ENCODE measurements at places on chromosomes 16 and 17.
A peak's percentile ranks its signal among the peaks of the same experiment; 100 is the strongest.

GRCh38 chr16:80680839-80681238, 123.6 kb downstream of the CDYL2 start:
- no peak for DNase-seq

DNA sequence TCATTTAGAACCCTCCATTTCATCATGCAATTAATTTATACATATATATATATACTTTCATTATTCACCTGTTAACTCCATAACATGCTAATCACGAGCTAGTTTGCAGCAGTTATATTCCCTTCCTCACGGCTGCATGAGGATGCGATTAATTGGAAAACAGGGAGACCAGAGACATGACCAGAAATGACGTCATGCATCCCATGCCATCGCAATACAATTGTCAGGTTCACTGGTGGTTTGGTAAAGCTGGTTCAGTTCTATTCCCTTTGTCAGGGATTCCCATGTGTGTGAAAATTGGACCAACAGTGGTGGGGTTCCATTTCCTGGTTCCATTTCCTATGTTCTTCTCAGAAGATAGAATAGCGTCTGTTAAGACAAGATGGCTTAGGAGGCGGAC, 440.4 kb upstream of the ERCC4 start:
- no peak for DNase-seq

DNA sequence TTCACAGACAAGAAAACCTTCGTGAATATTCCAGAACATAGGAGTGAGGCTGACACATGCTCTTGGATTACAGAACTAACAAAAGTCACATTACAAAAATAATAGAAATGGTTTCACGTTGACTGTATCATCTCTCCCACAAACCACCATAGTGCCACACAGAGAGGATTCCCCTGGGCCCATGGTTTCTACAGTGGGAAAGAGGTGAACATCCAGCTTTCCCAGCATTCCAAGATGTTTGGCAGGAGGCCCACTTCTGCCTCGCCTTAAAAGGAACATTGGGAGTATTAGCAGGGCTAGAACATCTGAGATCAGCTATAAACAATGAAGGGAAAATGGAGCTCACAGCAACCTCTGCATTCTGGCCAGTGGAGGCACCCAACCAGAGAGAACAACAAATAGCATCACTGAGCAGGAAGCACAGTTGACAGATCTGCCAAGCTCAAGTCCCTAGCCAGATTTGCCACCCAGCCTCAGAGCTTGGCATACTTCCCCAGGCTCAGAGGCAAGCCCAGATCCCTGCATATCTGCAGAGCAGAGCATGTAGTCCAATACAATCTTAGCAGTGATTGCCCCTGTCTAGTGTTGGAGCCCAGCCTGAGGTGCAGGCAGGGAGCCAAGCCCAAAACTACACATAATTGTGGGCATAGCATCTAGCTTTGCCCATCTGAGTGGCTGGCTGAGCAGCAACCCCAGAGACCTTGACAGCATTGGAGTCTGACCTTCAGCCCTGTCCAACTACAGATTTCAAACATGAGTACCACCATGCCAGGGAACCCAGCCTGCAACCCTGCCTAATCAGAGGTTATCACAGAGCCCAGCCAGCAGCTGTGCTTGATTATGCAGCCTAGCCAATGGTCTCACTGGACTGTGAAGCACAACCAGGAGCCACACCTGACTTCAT, 260.4 kb downstream of the CEP112 start:
- no peak for DNase-seq

DNA sequence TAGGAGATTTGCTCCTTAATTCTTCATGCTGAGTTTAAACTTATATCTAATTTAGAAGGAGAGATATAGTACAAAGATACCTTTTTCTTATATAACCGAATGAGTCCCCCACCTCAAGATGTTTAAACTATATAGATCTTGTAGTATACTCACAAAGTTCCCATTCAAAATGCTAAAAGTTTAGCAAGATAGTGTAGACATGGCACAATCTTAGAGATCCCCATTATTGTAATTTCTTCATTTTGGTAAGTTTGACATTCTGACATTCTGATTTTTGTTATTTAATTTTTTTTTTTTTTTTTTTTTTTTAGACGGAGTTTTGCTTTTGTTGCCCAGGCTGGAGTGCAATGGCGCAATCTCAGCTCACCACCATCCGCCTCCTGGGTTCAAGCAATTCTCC, 22.8 kb downstream of the SNTB2 start:
- no peak for DNase-seq

GRCh38 chr17:50361561-50362480, 11.2 kb downstream of the MRPL27 start:
- DNase-seq, result peak; percentile 61

DNA sequence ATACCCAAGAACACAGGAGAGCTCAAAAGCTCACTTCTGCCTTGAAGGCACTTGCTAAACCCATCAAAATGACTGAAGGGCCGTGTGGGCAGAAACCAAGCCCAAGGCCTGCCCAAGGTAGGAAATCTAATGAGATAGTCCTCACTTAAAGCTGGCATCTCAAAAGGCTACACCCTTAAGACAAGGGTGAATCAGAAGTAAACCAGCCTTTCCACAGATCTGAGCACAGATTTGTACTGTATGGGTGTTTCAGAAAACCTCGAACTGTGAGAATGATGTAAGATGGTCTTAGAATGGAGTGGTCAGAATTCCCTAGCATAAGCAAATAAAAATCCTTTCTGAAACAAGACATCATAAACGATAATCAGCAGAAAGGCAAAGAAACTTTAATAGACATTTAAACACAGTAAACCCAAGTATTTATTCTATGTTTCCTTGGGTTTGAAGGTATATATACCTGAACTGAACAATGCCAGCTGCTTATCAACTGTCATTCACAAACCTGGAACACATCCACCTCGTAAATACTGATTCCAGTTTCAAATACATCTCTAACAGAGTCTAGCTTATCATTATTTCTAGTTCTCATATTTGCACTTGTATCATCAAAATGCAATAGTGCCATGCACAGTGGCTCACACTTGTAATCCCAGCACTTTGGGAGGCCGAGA, 37.8 kb downstream of the GLG1 start:
- DNase-seq, result no peak

DNA sequence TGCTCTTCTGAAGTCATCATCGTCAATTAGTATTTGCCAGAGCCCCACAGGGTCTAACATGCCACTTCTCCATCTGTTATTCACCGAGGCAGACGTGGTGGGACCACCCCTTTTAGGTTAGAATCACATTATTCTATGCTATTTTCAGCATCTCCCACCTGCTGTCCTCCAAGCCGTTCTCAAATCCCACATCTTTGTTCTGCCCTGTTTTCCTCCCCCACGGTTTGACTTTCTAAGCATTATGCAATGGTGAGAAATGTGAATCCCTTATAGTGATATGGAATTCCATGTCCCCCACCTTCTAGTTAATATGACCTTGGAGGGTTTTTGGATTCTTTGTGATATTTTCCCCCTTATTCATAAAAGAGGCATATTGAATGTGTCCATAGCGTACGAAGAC, 634.1 kb upstream of the RBFOX1 start:
- DNase-seq, result peak; percentile 28

GRCh38 chr16:73047221-73047535, 750 bp downstream of the ZFHX3 start:
- DNase-seq, result no peak

GRCh38 chr17:77136420-77136767, 4.4 kb upstream of the SEC14L1 start:
- no peak for DNase-seq

DNA sequence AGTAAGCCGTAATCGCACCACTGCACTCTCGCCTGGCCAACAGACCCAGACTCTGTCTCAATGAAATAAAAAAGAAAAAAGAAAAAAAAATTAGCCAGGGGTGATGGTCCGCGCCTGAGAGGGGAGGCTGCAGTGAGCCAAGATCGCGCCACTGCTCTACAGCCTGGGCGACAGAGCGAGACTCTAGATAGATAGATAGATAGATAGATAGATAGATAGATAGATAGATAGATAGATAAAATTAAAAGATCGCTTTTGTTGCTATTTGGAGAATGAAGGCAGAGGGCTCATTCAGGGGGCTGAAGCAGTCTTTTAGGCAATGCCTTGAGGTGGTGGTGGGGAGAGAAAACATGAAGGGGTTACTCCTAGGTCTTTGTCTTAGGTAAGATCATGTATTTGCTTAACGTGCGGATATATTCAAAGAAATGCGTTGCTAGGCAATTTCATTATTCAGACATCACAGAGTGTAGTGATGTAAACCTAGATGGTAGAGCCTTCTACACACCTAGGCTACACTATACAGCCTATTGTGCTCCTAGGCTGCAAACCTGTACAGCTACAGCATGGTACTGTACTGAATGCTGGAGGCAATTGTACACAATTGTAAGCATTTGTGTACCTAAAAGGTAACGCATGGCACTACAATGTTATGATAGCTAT, 4.3 kb upstream of the HES7 start:
- no peak for DNase-seq

DNA sequence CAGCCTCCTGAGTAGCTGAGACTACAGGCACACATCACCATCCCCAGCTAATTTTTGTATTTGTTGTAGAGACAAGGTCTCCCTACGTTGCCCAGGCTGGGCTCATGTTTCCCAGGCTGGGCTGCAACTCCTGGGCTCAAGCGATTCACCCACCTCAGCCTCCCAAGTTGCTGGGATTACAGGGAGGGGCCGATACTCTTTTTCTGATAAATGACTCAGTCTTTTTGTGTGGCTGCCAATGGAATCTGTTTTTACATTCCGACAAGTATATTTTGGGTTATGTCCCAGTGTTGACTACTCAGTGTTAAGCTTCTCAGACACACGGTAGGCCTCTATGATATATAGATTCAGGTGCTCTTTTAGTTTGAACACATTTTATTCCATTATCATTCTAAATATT, 58.1 kb downstream of the SLFN11 start:
- no peak for DNase-seq

- no peak for DNase-seq
These were observed 2.1 kb downstream of the SEPTIN1 start for GRCh38 chr16:30380072-30380802.

GRCh38 chr17:43020789-43021740, 1.1 kb downstream of the VAT1 start:
- DNase-seq, result peak; percentile 57

DNA sequence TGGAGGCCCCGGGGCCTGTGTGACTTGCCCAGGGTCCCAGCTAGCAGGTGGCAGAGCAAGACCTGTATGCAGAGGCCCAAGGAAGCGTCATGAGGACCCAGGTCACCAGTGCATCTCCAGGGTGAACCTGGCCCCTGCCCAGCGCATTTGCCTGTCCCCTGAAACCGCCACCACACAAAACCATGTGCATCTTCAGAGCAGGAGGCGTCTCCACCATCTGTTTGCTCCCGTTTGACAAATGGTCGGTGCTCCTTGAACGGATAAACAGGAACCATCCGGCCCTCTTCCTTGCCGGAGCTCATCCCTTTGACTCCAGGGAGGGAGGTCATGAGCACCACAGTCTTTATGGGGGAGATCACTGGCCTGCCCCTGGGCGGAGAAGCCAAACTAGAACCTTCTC, 62.5 kb downstream of the JPH3 start:
- no peak for DNase-seq

DNA sequence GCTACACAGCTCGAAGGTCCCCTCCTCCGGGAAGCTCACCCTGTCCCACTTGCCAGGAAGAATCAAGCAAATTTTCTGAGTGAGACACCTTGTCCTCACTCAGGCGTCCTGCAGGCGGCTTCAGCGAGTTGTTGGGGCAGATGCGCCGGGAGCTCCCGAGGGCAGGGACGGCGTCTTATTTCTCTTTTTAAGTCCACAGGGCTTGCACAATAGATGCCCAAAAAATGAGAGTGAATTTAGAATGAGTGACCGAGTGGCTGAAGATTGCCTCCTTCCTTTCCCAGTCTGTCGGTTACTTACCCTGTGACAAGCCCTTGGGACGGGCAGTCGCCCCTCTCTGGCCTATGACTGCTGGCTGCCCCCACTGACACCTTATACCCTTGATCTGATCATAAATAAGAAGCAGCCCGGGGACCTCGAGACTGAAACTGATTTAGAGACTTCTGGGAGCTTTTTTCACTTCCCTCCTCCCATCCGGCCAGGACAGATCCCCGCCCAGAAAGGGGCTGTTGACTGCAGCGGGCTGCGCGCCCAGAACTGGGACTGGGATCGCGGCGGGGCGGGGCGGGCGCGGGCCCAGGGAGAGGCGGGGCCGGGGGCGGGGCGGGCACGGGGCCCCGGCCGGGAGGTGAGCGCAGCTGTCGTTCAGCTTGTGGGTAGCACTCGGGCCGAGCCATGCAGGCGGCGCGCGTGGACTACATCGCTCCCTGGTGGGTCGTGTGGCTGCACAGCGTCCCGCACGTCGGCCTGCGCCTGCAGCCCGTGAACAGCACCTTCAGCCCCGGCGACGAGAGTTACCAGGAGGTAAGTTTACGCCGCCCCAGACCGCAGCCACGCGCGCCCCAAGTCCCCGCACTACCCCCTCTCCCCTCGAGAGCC, at the start of gene TTYH2:
Gene TTYH2 (plus strand): TSS at position 659 of the 879 bp plus-strand sequence. CDS start 17 bp downstream, at position 676.
- peak; percentile 86 for DNase-seq

DNA sequence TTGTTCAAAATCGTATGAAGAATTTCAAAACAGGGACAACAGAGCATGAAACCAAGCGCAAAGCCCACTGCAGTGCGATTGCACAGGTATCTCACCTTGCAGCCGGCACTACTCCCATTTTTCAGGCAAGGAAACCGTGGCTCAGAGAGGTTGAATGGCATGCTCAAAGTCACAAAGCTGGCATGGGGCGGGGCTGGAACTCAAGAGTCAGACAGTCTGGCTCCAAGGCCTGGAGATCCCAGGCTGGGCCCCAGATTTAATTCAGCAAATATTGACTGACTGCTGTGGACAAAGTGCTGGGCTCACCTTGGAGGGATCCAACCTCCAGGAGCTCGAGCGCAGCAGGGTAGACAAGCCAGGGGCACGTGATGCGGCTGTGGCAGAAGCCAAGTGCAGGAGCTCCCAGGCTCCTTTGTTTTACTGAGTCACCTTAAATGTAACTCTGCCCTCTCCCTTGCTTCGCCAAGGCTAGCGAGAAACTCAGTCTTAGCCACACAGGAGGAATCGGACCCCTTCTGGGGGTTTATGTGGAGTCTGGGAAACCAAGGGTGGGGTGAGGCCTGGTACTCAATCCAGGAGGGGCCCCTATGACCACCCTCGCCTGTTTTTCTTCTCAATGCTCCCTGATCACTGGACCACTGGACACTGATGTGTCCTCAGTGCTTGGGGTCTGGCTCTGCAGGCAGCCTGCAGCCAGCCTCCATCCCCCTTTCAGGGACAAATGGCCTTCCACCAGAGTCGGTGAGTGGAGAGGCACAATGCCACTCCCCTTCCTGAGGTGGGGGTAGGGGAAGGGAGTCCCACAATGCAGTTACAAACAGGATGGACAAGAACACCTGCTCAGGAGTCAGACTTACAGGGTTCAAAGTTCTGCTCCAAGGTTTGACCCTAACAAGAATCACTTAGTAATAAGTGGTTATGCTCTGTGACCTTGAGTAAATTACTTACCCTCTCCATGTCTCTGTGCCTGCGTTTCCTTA, 3.9 kb upstream of the SPATA20 start:
- no peak for DNase-seq

- peak; percentile 60 for DNase-seq
These were observed 36.6 kb downstream of the ARHGAP23 start for GRCh38 chr17:38464723-38465390.

DNA sequence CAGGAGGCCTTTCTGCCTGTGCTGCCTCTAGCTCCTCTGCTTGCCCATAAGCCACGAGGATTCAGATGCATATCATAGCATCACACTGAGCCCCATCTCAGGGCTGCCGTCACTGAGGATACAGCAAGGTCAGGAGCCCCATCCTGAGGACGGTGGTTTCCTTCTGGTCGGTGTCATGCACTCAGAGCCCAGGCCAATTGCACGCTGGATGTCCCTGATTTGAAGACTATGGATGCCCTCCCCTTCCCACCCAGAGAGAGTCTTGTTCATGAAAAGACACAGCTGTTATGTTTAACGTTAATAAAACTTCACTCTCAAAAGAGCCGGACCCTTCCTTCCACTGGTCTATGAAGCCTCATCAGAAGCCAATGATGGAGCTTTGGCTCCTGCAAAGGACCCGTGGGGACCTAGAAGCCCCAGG, 19.9 kb downstream of the COTL1 start:
- DNase-seq, result no peak
